ENCODE measurements at places on chromosomes 4 and X. TPM values are rescaled to one million over a fixed set of nuclear protein-coding genes. Genes with fewer than 3 reads are reported as not detected.

- DNase-seq, result no peak
Measured at GRCh38 chr4:4247696-4248028, 361 bp downstream of the TMEM128 start.

DNA sequence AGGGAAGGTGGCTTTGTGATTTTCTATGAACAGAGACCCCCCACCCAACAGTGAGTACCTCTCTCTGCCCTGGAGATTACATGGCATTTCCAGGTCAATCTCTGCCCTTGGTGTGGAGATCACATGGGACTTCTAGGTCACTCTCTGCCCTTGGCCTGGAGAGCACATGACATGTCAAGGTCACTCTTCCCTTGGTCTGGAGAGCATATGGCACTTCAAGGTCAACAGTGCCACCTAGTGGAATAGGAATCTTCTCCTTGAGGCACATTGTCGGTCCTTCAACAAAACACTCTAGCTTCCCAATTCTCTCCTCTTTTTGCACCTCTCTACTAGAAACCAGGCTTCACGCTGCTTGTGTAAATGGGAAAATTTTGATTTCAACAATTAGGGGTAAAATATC, 66.2 kb upstream of the TACR3 start:
- DNase-seq, result no peak

- no peak for DNase-seq
Measured at GRCh38 chr4:151438154-151438553, 29.2 kb downstream of the FHIP1A start.

Gene FAM114A1
- 0.20 TPM for total RNA-seq

DNA sequence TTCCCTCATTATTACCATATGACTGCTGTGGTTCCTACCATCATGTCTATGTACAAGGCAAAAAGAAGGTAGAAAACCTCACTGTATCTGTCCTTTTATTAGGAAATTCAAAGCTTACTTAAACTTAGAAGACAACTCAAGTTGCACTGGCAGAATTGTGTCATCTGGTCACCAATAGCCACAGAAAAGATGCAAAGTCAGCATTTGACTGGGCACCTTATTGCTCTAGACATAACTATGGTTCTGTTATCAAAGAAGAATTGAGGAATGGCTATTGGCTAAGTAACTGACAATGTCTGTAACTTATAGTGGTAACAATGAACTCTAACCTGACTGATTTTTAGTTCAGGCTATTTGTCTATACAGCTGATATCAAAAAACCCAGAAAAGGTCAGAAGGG, 45.3 kb downstream of the MAP9 start:
- no peak for DNase-seq

DNA sequence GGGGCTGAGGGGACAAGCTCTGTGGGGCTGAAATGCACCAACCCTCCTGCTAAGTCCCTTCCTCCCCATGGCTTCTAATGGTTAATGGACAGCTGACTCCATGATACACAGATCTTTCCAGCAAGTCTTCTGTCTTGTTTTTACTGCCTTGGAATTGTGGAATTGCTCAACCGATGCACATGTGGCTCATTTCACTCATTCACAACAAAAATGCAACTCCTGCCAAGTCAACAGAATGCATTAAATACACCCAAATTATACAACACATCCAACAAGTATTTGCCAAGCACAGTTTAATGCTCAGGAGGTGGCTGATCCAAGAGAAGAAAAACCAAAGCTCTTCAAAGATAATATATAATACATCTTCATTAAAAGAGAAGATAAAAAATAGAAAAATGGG, 61.9 kb upstream of the PAGE4 start:
- no peak for DNase-seq

Gene CTAG1B
- total RNA-seq, result not detected

DNA sequence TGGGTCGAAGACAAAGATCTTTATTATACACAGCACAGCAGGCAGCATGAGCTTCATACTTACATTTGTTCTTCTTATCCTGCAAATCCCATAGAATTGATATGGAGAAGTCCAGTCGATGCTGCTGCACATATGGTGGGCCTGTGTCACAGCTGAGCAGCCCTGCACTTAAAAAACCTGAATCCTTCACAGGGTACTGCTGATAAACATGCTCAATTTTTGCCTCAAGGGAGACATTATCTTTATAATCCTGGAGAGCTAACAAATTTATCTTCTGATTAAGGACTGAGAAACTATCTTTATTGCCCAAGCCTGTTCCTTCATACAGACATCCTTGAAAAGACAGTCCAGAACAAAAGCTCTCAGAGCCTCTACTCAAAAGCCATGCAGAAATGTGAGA, 434.4 kb upstream of the FAM47C start:
- no peak for DNase-seq

- DNase-seq, result no peak
Measured at GRCh38 chr4:2219233-2219760, 22.6 kb downstream of the HAUS3 start.

Gene PTCHD1
- not detected for total RNA-seq

DNA sequence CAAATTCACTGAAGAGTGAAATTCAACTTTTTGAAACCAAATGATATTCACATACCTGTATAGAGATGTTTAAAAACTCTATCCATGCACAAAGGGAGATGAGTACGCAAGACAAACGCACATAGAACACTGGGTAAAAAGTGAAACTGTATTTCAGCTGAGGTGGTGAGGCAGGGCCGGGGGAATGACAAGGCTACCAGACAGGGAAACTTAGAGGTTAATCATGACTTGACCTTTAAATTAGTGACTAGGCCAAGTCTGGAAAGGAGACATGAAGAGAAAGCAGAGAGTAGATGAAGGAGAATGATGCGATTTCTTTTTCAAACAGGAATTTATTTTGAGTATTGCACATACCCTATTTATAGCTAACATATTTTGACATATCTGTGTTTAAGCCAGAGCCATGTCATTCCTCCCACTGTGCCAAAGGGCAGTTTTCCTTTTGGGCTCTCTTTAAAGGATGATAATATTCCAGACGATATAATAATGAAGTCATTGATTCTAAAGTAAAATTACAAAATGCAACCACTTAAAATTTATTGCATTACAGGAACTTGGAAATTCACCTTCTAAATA, 49.4 kb downstream of the ARHGEF6 start:
- peak; percentile 55 for DNase-seq

- no peak for DNase-seq
Measured at GRCh38 chrX:77276742-77277141, 170.4 kb upstream of the FGF16 start.

DNA sequence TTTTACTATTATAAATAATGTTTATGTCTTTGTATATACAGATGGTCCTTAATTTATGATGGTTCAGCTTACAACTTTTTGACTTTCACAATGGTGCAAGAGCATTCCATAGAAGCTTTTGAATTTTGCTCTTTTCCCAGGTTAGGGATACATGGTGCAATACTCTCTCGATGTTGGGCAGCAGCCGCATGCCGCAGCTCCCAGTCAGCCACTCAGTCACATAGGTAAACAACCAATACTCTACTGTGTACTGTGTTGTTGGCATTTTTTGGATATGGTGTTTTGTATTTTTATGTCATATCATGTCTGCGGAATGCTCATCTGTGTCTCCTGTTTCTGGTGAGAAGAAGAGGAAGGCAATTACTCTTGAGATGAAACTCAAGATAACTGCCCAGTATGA, 258.0 kb upstream of the ETNPPL start:
- no peak for DNase-seq

DNA sequence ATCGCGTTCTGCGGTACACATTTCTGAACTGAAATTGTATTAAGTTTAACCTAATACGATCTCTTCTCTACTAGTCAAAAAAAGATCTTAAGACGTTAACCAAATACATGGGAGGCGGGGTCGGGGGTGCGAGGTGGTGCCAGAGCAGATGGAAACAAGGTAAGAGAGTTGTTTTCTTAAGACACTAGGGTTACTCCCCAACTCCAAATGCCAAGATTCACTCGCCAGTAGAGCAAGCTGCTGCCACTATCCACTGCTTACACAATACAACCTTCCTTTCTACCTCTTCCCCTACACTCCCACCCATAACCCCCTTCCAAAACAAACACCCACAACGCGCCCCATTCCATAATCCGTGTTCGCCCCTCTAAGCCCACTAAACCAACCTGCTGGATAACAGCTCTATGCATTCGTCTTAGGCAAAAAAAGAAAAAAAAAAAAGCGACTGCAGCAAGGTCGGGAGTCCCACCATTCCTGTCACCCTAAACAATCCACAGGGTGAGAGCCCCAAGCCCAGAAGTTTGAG, 1.3 kb downstream of the LCORL start:
- peak; percentile 53 for DNase-seq

Gene NSUN7
- 0.20 TPM for total RNA-seq

DNA sequence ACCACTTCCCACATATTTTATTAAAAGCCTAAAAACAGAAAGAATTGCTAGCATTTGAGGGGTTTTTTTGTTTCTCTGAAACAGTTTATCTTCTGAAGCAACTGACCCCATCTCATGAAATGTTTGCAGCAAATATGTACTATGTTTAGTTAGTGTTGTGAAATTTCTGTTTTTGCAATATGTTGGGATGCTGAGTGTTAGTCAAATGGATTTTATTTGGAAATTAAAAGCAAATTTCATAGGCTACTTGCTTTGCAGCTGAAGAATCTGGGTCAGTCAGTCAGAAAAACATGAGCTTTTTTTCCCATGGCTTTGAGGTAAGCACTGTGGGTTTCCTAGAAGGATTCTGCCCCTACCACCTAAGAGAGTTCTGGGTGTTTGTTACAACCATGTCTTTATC, 184.9 kb upstream of the DKK2 start:
- no peak for DNase-seq

DNA sequence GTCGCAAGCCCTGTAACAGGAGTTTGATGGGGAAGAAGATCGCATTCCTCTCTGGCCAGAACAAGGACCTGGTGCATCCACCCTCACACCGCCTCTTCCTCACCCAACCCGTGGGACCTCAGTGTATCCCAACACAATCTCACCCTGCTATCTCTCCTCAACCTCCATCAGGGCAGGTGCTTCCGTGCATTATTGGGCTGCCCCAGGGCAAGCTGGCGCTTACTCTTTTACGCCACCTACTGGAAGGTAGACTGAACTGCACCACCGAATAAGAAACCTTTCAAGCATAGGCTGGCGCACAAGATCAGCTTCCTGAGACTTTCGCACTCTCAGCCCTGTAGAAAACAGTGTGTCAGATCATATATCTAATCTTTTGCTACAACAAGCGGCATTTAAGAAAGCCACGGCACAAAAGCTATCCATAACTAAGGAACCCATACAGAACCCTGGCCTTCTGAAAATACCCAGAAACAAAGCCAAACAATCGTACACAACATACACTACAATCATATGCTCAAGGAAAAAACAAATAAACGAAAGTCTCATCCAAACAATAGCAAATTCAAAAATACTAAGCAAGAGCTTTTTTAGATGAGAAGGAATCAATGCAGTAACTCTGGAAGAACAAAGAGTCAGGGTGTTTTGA, 209.3 kb downstream of the UGT8 start:
- peak; percentile 34 for DNase-seq

DNA sequence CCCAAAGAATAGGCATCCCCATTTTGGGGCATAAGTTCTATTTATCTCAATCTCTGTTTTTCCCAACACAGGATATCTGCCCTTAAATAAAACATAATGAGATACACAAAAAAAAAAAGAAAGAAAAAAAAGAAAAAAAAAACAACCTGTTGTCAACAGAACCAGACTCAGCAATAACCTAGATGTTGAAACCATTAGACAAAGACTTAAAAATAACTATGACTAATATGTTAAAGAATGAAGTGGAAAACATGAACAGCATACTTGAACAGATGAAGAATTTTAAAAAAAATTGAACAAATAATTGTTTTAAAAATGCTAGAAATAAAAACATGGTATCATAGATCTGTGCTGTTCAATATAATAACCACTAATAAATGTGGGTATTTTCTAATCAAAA, 93.4 kb upstream of the RXFP1 start:
- no peak for DNase-seq

Gene GPR143
- not detected for total RNA-seq

GRCh38 chrX:39065051-39065871, 264.0 kb downstream of the MID1IP1 start:
- DNase-seq, result no peak

GRCh38 chr4:104492183-104492771, 2.4 kb downstream of the CXXC4 start:
- no peak for DNase-seq

DNA sequence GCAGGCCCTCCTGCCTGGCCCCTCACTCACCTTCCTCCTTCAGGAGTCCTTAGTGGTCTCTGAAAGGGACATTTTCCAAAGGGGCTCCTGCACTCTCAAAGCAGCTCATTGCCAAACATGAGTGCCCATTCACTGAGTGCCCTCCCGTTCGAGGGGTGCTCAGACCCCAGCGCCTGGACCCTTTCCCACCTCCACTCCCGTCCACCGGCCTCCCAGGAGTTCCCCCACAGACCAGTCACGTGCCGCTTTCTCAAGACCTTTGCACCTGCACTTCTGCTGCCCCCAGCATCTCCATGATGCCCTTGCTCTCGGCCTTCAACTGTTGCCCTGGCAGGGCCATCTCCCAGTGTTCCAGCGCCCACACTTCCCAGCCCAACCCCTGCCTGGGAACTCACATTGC, 89.5 kb downstream of the ADRA2C start:
- DNase-seq, result no peak

DNA sequence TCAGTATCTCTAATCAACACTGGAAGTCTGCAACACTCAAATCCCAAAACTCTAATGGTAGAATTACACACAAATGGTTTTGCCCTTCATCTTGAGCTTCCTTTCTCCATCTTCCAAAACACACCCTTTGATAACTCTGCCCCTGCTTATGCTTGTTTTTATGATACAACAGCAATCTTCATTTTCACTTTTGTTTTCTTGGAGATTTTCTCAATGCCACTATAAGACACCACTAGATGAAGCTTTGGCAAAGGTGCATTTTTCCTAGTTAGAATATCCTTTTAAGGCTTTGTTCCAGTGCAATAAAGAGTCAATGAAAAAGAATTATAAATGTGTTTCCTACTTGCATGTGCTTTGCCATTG, 472.4 kb upstream of the NWD2 start:
- no peak for DNase-seq

GRCh38 chrX:118350706-118351105, 4.8 kb downstream of the WDR44 start:
- DNase-seq, result no peak

Gene TNIP3
- 2.4 TPM for total RNA-seq

GRCh38 chr4:37928426-37929416, 31.5 kb upstream of the PTTG2 start:
- no peak for DNase-seq

DNA sequence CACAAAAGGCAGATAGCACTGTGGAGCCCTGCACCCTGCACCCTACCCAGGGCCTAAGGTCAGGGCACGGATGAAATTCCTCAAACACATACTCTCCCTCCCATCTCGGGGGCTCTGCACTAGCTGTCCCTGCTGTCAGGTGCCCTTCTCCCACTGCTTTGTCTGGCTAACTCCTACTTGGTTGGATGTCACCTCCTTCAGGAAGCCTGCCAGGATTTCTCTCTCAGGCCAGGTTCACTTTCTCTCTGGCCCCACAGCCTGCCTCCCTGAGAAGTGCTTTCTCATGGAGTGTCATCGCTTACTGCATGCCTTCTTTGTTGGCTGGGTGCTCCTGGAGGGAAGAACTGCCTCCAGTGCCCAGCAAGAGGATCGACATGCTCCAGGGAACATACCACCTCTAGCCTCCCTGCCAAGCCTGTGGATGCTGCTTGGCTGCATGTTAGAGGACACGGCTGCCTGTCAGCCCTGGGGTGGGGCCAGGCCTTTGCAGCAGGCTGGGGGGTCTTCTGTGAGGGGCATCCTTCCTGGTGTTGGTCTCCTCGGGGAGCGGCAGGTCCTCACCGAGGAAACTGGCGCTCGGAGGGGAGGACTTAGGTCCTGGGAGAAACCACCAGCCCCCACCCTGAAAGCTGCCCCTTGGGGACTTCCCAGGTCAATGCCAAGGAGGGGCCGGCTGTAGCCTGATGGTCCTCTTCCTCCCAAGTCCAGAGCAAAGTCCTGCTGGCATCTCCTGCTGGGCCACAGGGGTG, 15.0 kb downstream of the ABLIM2 start:
- DNase-seq, result no peak

All from activated CD8-positive, alpha-beta T cell treated with anti-CD3 and anti-CD28 coated beads for 36 hours (primary cell).